T-cell (primary cell): ENCODE measurements at places on chromosomes 3 and 15. TPM values are rescaled to one million over a fixed set of nuclear protein-coding genes. Genes with fewer than 3 reads are reported as not detected.

GRCh38 chr15:99006146-99006545, 1.4 kb downstream of the PGPEP1L start:
- H3K4me3 ChIP-seq: no peak overlapping the region
- H3K36me3 ChIP-seq: no peaks in the 10 kb centered on the region
- no peak for DNase-seq

- peaks cover 3% of the 10 kb centered on the region for H3K4me1 ChIP-seq
- H3K4me3 ChIP-seq: no peak overlapping the region
- no peaks in the 10 kb centered on the region for H3K27me3 ChIP-seq
- no peak for DNase-seq
- no peak overlapping the region for H3K27ac ChIP-seq
Measured at GRCh38 chr15:42707068-42707467, 29.9 kb downstream of the CDAN1 start.

Gene GRK7
- 0.19 TPM for total RNA-seq

DNA sequence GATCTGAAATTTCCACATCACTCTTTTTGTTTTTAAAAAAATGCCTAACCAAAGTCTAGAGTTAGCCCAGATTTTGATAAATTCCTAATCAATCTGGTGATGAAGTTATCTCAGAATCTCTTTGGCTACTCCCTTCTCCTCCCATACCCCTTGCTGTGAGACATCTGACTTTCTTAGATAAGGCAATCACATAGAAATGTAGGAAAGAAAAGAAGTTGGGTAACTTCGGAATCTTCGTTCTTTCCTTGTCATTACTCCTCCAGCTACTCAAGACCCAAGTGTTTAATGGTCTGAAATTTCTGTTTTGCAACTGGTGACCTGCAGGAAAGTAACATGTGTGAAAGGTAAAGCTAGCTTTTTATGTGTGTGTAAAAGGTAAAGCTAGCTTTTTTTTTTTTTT, 37.8 kb downstream of the MYL3 start:
- H3K36me3 ChIP-seq: no peaks in the 10 kb centered on the region
- H3K27me3 ChIP-seq: no peaks in the 10 kb centered on the region
- DNase-seq: no peak
- no peaks in the 10 kb centered on the region for H3K4me1 ChIP-seq
- no peak overlapping the region for H3K27ac ChIP-seq

DNA sequence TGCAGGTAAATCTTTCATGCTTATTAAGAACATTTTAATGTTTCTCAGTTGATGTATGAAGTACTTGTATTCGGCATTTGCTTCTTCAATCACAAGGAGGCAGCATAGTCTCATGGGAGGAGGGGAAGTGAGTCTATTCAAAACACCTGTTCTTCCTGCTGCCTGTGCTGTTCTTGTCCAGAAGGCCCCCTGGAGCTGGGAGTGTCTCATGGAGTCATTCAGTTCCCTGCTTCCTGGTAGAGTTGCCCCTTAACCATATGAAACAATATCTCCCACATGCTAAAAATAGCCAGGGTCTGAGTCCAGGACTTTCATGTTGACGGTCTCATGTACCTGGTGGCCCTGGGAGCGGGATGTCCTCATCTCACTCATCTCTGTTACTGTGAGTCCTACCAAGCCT, 15.5 kb upstream of the PPP1R2 start:
- H3K4me1 ChIP-seq: no peaks in the 10 kb centered on the region
- peak; percentile 43 for DNase-seq
- no peak overlapping the region for H3K27ac ChIP-seq
- no peaks in the 10 kb centered on the region for H3K36me3 ChIP-seq
- H3K4me3 ChIP-seq: no peak overlapping the region
- H3K27me3 ChIP-seq: no peaks in the 10 kb centered on the region

Gene CCR3
- total RNA-seq: 0.55 TPM
